ENCODE measurements at places on chromosomes 2 and 18. TPM values are rescaled to one million over a fixed set of nuclear protein-coding genes. Genes with fewer than 3 reads are reported as not detected.

VWA3B gene
- total RNA-seq: not detected

KRCC1 gene
- total RNA-seq: 41.3 TPM

CNTNAP5 gene
- not detected for total RNA-seq

UGT1A5 gene
- not detected for total RNA-seq

DNA sequence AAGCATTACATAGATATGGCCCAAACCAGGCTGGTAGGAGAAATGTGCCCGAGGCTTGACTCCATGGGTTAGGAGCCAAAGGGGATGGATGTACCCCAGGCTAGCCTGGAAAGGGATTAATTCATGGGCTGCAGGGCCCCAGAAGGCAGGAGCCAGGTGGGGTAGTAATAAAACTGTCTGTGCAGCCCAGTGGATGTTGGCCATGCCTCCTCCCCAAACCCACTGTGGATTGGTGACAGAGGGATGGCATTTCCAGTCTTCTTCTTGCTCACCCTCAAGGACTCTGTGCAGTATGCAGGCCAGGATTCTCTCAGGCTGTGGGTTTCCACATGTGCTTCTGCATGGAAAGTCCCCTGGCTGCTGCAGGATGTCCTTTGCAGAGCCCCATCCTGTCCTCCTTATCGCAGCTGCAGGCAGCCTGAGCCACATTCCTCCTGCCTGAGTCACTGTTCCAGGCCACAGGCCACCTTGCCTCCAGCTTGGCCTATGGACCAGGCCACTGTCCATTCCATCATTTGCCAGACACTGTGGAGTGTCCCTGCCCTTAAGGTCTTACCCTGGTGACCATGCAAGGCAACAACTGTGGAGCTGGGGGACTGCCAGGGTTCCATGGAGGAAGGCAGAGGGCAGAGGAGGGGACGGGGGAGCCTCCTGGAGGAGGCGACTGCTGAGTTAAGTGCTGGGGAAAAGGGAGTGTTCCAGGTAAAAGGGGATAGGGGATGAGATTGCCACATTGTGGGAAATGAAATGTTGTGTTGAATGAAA is 38.9 kb downstream of the INO80C start:
- no peak overlapping the region for H3K4me3 ChIP-seq
- no peak overlapping the region for H3K27ac ChIP-seq
- peaks cover 18% of the 10 kb centered on the region for H3K4me1 ChIP-seq

DNA sequence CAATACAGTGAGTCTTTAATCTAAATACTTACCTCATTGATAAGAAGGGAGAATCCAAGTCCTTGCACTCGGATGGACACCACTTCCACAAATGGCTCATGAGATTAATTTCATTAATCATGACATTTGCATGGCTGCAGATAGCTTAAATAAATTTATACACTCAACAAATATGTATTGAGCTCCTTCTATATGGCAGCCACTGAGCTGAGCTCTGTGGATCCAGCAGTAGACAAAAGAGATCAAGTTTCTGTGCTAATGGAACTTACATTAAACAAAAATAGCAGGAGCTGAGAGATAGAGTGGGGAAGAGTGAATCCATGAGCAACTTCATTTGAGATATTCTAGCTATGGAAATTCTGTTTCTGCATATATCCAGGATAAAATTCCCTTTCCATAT is 44.4 kb downstream of the RAB27B start:
- no peak overlapping the region for H3K27ac ChIP-seq
- H3K4me3 ChIP-seq: no peak overlapping the region
- no peaks in the 10 kb centered on the region for H3K4me1 ChIP-seq
- H3K36me3 ChIP-seq: no peaks in the 10 kb centered on the region
- no peak for DNase-seq
